SW 1271 (cell line): ENCODE measurements at places on chromosomes 4 and X.

DNA sequence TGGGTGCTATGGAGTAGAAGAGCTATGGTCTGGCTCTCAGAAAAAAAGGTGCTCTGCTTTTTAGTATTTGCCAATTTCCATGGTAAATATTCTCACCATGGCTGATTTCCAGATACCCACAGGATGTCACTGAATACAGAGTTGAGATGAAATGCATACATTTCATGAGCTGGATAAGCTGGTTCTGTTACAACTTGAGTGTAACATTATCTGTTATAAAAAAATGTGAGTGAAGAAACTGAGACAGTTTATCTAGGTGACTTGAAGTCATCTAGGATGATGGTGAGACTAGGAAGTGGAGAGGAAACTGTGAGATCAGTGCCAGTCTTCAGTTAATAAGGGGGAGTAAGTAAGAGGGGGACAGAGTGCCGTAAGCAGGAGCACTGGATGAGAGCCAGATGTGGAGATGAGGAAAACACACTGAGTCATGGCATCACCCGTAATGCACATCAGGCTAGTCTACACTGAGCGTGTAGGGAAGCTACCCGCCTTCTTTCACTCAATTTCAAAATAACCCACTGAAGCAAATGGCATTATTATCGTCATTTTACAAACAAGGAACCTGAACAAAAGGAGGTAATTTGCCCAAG, 5.0 kb downstream of the HPSE start:
- DNase-seq = no peak

DNA sequence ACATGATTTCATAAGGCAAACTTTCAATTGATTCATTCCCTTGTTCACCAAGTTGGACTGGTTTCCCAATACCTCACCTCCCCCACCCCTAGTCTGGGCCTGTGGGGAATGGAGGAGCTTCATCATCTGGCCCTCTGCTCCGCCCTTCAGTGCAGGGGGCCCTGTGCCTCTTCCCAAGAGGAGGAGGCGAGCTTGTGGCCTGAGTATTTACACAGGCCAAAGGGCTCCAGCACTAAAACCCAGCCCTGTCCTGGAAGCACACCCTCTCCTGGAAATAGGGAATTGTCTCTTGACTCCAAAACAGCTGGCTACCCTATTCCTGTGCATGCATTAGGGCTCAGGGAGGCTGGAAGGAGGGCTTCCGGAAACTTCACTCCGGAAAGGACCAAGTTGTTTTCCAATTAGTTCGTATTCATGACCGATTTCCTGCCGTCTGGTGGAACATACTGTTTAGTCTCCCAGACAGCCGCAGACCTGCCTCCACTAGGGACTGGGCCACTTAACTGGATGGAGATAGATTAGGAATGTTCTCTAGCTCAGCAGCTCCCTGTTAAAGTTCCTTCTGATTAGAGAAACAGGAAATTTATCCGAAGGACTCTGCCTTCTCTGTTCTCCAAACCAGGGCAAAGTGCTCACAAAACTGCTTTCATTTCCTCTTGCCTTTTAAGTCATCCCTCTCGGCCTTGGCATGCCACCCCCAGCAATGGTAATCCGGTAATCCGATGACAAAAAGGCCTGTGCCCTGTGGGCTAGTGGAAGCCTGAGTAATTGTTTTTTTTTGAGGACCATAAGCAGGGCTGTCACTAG, 5.8 kb downstream of the SRPX2 start:
- DNase-seq = no peak

- no peak for DNase-seq
These were observed 13.6 kb downstream of the CHST7 start for GRCh38 chrX:46587158-46587557.

DNA sequence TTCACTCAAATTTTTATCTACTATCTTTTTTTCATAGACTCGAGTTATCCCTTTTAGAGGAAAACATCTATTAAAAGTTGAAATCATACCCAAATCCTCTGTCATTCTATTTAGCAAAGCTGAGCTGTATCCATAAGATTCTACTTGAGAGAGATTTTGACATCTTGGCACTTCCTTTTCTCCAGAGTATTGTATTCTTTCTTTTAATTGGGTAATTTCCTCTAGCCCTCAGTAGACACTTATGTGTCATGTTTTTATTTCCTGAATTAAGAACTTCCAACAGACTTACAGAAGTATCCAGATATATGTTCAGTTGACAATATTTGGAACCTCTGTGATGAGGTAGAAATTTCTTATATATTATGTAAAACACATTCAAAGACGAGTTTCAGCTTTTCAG, 201.6 kb upstream of the NR3C2 start:
- no peak for DNase-seq

GRCh38 chrX:70176938-70177533, at the start of gene DGAT2L6:
TSS of gene DGAT2L6 (plus strand) at chrX:70177483. CDS start at chrX:70177583, 100 bp downstream.
- no peak for DNase-seq

- DNase-seq = no peak
These were observed 32.5 kb upstream of the MTMR8 start for GRCh38 chrX:64427787-64428186.

- DNase-seq = no peak
These were observed 25.1 kb upstream of the UGT2B11 start for GRCh38 chr4:69239557-69240168.

DNA sequence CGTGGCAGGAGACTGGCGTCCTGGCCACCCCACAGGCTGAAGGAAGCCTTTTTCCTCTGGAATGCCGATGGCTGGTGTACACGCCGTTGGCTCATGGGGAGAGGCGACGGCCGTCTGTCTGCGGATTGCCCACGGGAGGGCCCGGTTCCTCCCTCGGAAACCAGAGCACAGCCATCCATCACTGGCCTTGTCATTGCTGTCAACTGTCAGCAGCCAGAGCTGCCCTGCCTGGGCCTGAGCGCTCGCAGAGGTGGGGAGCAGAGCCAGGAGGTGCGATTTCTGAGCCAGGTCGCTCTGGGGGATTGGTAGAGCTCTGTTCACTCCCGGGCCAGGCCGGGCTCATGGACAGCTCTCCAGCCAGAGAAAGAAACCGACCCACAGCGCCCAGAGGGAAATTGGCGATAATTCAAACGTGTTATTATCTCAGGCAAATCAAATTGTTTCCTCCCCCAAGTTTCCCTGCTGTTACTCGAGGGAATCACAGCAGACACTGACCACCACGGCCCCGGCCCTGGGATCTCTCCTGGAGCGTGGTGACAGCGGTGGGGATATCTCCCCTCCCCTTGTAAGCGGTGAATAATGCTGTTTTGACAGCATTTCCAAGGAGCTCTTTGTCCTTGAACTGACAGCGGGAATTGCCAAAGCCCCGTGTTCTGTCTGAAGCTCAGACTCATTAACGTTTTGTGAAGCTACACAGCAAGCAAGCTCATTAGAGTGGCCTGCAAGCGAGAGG, 220.9 kb upstream of the PSAPL1 start:
- no peak for DNase-seq

GRCh38 chr4:156512622-156513021, 459.0 kb downstream of the PDGFC start:
- no peak for DNase-seq

GRCh38 chr4:73816814-73817213, 19.7 kb upstream of the CXCL6 start:
- no peak for DNase-seq
